Stimulated activated CD4-positive, alpha-beta T cell treated with anti-CD3 and anti-CD28 coated beads, TNF-alpha, amount 100 ng/mL, for 1 hour (primary cell): ENCODE measurements at places on chromosomes 12 and 14.
A peak's percentile ranks its signal among the peaks of the same experiment; 100 is the strongest.

GRCh38 chr12:113804961-113805600, 161.0 kb downstream of the RBM19 start:
- no peak for DNase-seq

DNA sequence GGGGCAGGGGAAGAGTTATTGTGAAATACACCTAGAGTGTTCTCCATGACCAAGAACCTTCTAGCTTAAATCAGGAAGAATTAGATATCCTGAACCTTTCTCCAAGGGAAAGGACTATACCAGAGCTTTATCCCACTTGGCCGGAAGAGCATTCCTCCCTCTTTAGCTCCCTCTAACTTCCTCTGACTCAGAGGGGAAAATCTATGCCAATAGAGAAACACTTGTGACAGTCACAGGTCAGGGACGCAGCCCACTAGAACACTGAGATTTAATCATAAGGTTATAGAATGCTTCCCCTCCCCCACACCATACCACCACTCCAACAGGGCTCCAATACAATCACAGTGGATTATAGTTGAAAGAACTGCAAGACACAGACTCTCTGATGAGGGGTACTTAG, 55.4 kb upstream of the RFX4 start:
- DNase-seq, result no peak

DNA sequence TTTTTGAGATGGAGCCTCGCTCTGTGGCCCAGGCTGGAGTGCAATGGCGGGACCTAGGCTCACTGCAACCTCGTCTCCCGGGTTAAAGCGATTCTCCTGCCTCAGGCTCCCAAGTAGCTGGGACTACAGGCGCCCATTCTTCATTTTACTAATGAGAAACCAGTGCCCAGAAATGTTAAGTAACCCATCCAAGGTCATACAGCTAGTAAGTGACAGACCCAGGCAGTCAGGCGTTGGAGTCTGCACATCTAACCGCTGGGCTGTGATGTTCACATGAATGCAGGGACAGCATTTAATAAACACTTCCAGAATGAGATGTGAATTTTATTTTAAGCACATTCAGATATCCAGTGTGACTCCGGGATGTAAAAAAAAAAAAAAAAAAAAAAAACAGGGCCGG, 1.3 kb upstream of the TRIP11 start:
- DNase-seq, result no peak

- DNase-seq, result no peak
These were observed 53.8 kb downstream of the SCARB1 start for GRCh38 chr12:124809878-124810277.

DNA sequence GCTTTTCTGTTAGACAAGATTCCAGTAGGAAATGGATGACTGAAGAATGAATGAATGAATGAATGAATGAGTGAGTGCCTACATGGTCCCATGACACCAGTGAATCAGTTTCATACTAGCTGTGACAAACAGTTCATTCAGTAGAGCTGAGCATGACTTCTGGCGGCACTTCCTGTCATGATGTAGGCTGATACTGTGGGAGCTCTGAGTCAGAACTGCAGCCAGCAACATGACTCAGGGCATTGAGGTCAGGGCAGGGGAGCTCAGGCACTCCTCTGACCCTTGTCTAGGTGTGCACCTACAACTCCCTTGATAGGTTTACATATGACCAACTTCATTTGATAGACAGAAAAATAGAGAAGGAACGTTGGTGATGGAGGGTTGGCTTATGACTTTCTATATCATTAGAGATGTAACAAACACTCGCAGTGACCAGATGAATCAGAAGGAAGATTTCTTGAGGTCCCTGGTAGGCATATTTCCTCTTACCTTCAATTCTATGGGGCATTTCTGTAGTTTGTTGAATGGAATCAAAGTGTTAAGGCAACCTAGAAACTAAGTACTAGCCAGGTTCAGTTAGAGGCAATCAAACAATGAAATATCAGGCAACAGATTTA, 139.3 kb upstream of the ARHGAP5 start:
- DNase-seq, result peak; percentile 9

DNA sequence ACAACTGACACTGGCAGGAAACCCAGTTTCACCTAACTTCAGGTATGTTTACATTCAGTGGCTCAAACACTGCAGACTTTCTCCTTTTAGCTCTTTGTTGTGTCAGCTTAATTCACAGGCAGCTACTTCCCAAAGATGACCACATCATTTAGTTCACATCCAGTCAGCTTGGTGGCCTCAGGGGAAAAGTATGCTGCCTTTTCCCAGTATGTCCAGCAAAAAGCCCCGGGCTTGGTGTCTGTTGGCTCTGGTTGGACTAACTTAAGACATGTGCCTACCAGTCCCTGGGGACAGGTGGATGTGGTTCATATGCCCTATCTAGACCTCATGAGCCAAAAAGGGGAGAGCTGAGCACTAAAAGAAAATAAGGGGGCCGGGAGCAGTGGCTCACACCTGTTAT, 56.4 kb downstream of the GOLGA5 start:
- no peak for DNase-seq

DNA sequence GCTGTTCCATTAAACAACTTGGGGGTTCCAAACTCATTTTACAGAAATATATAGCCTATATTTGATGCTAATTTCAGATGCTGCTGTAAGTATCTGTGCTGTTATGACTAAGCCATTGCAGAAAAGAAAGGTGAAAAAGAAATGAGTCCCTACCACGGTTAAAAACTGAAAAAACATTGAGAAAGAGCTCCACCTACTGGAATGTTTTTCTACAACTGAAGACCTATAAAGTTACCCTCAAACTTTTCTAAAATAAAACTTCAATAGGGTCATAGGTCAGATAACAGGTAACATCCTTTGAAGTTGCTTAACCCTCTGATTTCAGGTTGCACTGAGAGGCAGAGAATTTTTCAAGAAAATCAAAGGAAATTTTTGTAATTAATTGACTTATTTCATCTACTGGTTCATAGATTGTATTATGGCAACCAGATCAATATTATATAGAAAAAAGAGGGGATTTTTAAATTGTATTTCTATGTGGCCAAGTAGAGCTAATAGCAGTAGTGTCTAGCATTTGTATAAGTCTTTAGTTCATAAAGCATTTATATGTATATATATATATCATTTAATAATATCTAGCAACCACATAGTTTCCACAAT, 279.9 kb downstream of the RPS29 start:
- no peak for DNase-seq

- no peak for DNase-seq
These were observed 73.8 kb upstream of the ARID2 start for GRCh38 chr12:45655743-45656142.

DNA sequence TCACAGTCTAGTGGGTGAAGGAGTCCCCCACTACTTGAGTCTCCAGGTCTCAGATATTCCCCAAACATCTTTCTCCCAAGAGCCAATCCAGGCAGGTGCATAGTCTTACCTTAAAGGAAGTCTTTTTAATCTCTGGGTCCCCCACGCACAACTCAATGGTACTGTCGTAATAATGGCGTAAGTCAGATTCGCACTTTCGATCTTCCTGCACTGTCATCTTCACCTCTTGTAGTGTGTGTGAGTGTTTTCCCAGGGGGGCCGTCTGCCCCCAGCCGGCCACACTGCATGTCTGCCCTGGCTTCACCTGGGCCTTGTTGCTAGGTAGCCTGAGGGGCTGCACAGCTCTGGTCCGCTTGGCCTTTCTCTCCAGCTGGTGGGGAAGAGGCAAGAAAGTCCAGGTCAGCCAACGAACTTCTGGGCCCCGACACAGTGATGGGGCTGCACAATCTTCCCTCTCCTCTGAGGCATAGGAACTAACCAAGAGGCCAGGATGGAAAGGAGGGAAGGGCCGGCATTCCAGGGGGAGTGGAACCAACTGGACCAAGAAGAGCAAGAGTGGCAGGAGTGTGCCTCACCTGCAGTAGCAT, 2.1 kb downstream of the GZMB start:
- no peak for DNase-seq

DNA sequence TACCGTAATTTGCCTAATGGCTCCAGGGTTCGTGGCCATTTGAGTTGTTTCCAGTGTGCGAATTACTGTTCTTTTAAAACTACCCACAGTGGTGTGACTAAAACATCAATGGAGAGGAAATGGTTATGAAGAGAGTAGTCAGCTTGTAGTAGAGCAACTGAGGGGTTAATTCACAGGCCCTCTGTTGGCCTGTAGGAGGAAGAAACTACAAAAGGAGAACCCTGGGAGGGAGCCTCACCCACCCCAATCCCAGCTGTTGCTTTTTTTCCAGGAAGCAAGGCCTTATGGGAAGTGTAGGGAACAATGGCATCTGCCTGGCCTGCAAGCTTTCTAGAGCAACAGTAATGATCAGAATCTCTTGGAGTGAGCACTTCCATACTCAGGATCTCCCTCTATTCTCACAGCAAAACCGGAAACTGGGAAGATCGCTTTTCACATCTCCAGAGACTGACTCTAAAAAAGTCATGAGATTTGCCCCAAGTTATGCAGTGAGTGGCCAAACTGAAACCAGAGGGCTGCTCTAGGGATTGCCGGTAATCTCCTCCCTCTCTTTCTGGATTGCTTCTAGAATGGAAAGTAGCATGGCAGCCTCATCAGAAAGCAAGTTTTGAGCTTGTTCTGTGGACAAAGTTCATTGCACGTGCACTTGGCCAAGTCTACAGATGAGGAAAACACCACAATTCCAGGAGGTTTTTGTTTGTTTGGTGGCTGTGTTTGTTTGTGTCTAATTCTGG, 125.3 kb upstream of the PWP1 start:
- DNase-seq, result no peak

GRCh38 chr12:79657136-79657535, 33.6 kb downstream of the PAWR start:
- no peak for DNase-seq

- no peak for DNase-seq
These were observed 147.0 kb upstream of the OR4E1 start for GRCh38 chr14:21820631-21821030.

DNA sequence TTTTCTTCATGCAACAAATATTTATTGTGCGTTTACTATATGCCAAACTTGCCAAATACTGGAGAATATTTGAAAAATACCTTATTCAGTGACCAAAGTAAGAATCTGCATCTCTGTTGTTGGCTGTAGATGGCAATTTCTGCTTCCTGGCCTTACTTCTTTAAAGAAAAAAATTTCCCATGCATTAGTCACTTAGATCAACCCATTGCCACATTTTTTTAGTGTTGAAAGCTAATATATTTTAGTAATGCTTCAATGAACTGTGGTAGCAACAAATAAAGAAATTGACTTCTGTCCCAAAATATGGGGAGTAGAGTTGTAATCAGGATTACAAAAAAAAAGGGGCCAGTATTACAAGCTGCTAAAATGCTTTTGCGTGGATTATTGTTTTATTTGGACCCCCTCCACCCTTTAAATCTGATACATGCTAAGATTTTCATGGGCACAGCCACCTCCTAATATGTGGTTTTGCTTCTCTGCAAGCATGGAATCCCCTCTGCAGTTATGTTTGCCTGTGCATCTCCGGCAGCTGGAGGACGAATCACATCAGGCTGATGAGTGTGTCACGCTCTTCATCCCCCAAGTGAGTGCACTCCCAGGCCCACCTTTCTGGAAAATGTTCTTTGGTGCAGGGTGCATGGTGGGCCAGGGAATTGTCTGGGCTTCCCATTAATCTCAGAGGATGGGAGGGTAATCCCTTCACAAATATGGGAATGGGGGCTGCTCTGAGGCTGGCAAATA, 38.1 kb upstream of the PTCSC3 start:
- DNase-seq, result no peak

DNA sequence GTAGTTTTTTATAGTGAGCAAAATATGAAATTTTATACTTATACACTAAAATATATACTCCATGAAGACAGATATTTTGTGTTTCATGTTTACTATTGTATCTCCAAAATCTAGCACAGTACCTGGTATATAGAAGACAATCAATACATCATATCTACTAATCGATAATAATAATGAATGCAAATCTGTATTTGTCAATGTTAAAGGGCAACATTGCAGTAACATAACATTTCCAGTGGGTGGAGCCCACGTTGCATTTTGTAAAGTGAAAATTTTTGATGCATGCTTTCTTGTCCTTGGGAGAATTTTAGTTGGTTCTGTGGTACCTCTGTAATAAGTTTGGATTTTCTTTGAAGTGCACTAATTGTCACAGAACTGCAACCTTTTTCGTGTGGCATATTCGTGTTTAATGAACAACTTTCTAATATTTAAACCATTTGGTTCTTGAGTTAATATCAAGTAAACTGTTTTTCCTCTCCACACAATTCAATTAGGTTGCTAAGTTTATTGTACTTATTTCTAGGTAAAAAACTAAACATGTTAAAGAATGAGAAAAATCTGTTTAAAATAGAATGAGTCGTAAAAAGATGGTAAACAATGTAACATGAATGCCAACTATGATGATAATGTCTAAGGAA, 47.4 kb downstream of the AVPR1A start:
- no peak for DNase-seq

GRCh38 chr12:64028541-64028940, 184.0 kb downstream of the SRGAP1 start:
- DNase-seq, result no peak

- DNase-seq, result no peak
These were observed 249.4 kb upstream of the HMGA2 start for GRCh38 chr12:65574867-65575266.

- DNase-seq, result no peak
These were observed 32.2 kb downstream of the CYP46A1 start for GRCh38 chr14:99716091-99716849.

- DNase-seq, result no peak
These were observed 57.3 kb downstream of the ETV6 start for GRCh38 chr12:11706509-11707379.

- DNase-seq, result no peak
These were observed 86.7 kb downstream of the PTGER2 start for GRCh38 chr14:52400846-52401245.

GRCh38 chr12:94149119-94149780, 873 bp downstream of the PLXNC1 start:
- peak; percentile 23 for DNase-seq

DNA sequence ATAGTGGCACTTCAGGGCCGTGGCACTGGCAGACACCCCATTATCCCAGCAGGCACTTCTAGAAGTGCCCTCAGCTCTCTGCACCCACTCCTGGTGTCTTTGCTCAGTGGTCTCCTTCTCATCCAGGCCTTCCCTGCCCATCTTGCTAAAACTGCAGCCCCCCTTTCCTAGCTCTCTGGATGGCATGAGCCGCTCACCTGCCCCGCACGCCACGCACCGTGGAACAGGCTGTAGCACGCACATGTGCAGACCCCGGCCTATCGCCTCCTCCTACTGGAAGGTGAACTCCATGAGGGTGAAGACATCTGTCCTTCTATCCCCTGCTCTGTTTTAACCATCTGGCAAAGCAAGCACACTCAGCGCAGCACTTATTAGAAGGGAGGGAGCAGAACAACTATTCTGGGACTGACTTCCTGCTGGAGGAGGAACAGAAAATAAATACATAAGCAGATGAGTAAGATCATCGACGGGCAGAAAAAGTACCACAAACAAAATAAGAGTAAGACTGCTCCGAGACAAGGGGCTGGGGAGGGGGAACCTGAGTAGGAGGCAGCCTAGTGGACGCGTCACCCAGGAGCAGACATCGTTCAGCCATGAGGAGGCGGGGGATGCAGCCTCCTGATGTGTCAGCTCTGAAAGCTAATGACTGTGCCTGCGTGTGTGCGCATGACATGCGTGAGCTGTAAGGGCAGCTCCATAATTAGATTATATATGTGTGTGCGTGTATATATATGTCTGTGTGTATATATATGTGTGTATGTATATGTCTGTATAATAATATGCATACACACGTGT, 7.8 kb upstream of the FZD10 start:
- DNase-seq, result no peak
